Ovary (tissue), 10 donors: ENCODE measurements at places on chromosomes 5 and 9. TPM values are rescaled to one million over a fixed set of nuclear protein-coding genes. Genes with fewer than 3 reads are reported as not detected.
A peak's percentile ranks its signal among the peaks of the same experiment; 100 is the strongest.

GRCh38 chr9:84371737-84372136 lies 31.2 kb upstream of the SLC28A3 start:
- DNase-seq = no peak

DNA sequence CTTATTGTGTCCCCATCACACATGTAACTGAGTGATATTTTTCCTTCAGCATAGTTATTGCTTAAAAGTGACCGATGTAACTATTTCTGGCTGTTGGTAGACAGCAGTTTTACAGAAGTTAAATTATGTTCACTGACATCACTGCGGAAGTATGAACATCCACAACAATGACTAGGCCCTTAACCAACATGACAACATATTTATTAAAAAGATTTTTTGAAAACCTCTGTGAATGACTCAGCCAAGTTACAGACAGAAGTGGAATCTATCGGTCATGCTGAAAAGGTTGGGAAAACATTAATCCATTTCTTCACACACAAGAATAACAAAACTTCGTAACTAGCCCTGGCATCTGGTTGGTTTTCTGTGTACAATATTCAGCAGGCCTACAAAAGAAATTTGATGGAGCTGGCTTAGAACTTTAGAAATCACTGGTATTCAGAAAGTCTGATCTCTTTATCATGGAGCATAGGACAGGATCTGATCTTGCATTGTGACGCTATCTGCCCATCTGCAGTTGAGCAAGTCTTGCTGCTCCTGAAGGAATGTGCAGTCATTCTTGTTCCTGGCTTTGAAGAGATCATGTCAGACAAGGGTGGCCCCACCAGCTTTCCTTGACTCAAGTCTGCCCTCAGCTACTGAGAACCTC lies 6.5 kb downstream of the GLIS3 start:
- no peak for DNase-seq

DNA sequence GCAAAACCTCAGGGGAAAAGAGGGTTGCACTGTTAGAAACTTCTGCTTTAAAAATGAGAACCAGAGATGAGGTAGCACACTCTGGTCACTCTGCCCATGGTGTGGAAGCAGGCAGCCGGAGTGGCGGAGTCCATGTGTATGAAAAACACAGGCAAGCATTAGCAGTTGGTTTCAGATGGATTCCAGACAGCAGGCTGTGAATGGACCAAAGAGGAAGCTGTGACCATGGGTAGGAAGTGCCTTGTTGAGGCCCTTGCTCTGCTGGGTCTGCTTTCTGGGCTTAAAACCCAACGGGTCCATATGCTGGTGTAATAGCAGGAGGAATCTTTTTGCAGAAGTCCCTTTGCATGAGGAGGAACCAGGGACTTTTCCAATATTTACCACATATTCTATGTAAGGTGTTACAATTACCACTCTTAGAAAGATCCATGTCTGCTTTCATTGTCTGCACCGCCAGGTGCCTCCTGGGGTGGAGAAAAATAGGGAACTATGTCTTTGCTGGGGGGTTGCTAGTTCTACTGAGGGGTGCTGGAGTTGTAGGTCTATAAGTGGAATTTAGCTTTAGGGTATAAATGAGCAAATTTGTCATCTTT lies 77.0 kb downstream of the ANKRD55 start:
- no peak for DNase-seq

GRCh38 chr9:125820100-125820804 lies 73.1 kb downstream of the PBX3 start:
- no peak for DNase-seq

DNA sequence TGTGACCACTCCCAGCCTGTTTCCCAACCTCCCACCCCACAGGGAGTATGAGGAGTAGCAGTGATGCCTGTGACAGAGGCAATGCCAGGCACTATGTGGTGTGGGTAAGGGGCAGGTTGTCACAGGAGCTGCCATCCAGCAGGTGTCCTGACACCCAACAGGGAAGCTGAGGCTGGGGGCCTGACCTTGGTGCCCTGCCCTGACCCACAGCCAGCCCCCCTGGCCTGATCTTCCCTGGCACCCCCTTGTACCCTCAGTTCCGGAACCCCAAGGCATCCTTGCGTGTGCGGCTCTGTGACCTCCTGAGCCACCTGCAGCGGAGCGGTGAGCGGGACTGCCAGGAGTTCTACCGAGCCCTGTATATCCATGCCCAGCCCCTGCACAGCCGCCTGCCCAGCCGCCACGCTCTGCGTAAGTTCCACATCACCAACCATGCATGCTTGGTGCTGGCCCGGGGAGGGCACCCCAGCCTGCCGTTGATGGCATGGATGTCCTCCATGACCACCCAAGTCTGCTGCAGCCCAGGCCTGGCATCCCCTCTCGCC lies 14.4 kb downstream of the CARD19 start:
- peak; percentile 33 for DNase-seq

GRCh38 chr9:94034511-94034910 lies 49.8 kb upstream of the PTPDC1 start:
- no peak for DNase-seq

GRCh38 chr5:143229896-143230675 lies 173.4 kb downstream of the NR3C1 start:
- DNase-seq = no peak

- DNase-seq = no peak
These were observed 140.1 kb downstream of the BASP1 start for GRCh38 chr5:17357504-17357903.

DNA sequence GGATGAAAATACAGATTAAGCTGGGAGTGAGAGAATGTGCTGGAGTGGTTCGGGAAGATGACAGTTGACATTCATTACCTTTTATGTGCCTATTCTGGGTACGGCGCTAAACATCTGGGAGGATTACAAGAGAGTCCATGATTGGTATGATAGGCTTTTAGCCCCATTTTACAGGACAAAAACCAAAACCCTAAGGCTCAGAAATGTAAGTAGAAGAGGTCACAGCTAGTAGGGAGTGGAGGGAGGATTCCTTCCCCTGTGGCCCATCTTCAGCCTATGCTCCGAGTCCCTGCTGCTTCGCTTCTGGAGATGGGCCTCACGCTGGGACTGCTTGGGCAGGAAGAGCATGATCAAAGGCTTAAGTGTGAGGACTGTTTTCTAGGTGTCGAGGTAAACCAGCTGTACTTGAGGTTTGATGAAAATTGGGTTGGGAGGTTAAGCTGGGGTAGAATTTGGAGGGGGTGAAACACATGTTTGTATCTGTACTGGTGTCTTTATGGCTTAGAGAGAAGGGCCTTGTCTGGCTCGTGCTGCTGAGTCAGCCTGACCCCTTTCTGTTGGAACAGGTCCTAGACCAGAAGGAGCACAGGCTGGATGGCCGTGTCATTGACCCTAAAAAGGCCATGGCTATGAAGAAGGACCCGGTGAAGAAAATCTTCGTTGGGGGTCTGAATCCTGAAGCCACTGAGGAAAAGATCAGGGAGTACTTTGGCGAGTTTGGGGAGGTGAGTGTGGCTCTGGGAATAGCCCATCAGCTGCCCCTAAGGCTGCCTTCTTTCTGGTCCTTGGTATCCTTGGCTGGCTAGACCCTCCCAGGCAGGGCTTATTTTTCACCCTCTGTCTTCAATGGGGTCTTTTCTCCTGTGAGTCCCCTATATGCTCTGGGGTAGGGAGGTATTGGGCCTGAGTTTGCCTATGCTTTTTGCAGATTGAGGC lies 2.1 kb downstream of the HNRNPAB start:
- DNase-seq = no peak

GRCh38 chr9:83280790-83281189 lies 217.8 kb upstream of the RASEF start:
- DNase-seq = no peak

DNA sequence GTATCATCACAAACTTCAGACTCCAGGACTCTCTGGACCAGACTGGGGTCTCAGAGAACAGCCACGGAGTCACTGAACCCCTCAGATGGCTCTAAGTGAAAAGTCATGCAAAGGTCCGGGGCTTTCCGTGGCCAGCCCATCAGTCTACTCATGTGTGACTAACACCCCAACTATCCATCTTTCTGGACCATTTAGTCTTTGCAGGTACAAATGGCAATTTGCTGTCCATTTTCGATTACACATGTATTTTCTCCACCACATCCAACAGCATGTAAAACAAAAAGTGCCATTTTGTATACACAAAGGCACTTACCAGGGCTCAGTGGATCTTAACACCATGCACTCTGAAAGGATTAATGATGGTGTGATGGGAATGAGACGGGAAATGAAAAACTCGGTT lies 387.7 kb downstream of the BNC2 start:
- DNase-seq = no peak

GRCh38 chr9:89745601-89746376 lies 141.0 kb downstream of the GADD45G start:
- DNase-seq = no peak

- no peak for DNase-seq
These were observed 307.8 kb upstream of the IRX4 start for GRCh38 chr5:2190549-2190948.

DNA sequence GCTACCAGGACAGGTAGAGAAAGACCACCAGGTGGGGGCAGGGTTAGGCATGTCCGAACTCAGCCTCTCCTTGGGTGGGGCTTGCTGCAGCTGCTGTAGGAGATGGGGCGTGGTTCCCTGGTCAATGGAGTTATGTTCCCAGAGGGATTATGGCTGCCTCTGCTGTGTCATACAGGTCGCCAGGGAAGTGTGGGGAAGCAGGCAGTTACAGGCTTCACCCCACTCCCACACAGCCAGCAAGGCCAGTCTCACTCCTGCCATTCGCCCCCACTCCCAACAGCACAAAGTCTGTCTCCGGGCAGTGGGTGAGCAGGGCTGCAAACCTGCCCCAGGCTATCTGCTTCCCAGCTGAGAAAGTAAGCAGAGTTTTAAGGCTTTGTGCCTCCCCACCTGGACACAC lies 20.0 kb upstream of the CEP72 start:
- DNase-seq = no peak

GRCh38 chr5:4614088-4614487 lies 526.0 kb upstream of the ADAMTS16 start:
- no peak for DNase-seq

DNA sequence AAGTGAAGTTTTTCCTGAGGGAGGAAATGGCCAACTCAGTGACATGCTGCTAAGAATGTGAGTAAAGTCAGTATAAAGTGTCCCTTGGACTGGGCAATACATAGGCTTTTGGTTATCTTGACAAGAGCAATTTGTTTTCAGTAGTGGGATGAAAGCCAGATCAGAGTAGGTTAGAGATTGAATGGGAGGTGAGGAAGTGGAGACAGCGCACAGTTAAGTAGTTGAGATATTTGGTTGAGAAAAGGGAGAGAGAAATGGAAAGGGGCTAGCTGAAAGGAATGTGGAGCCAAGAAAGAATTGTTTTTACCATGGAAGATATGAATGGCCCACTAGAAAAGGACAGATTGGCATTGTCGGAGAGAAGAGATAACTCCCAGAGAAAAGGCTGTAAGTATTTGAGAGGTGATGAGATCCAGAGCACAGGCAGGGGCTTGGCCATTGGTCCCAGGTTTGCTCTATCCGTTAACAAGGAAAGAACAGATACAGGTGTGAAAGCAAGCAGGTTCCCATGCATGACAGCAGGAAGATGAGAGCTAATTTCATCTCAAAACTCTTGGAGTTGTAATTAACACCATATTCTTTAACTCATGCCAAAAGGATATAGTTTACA lies 392.0 kb downstream of the NR2F1-AS1 start:
- no peak for DNase-seq

GRCh38 chr5:180396926-180397325 lies 43.8 kb upstream of the GFPT2 start:
- no peak for DNase-seq

The GFPT2 gene
- 94.3 TPM for total RNA-seq

The ANKRD34B gene
- total RNA-seq = 0.36 TPM

The SPINK5 gene
- total RNA-seq = 0.20 TPM

The POLR3G gene
- total RNA-seq = 1.2 TPM

The C9orf43 gene
- 0.69 TPM for total RNA-seq

The PSMD5 gene
- total RNA-seq = 48.0 TPM

The IL4 gene
- not detected for total RNA-seq

The TEX48 gene
- total RNA-seq = not detected

The PCDHGA8 gene
- total RNA-seq = 4.0 TPM

The RNF180 gene
- total RNA-seq = 23.2 TPM

The NEURL1B gene
- 38.3 TPM for total RNA-seq

The OGN gene
- 63.2 TPM for total RNA-seq

The ZDHHC11B gene
- 4.1 TPM for total RNA-seq

The COMMD10 gene
- 26.5 TPM for total RNA-seq

The TMEM252 gene
- total RNA-seq = not detected

The SNCAIP gene
- total RNA-seq = 30.8 TPM

The C5orf52 gene
- not detected for total RNA-seq

The FEM1C gene
- total RNA-seq = 11.0 TPM
